Activated T-cell treated with anti-CD3 and anti-CD28 coated beads, Interleukin-2, amount 50 U/mL, for 1 hour (primary cell): ENCODE measurements at places on chromosomes 13 and 19.

GRCh38 chr13:80611310-80611709 is 270.4 kb upstream of the SPRY2 start:
- no peak for DNase-seq

DNA sequence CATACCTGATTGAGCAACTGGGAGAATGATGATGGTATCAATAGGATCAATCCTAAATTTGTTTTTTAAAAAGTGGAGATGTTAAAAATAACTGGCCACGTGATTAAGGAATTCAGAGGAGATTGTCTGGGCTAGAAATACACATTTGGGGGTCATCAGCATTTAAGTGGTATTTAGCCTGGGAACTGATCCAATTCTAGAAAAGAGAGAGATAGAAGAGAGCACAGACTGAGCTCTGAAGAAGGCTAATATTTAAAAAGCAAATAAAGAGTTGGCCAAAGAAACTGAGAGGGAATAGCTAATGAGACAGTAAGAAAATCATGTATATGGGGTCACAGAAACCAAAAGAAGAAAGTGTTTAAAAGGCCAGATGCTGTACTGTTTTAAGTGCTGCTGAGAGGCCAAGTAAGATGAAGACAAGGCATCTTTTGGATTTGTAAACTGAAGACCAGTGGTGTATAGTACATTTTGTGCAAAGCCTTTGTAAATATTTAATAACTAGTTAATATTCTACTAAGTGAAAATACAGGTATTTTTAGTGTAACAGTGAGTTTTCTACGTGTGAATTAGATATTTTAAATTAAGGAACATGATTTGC is 40.2 kb downstream of the UBL3 start:
- no peak for DNase-seq

- no peak for DNase-seq
Measured at GRCh38 chr19:10291554-10292205, 1.9 kb downstream of the ICAM5 start.

DNA sequence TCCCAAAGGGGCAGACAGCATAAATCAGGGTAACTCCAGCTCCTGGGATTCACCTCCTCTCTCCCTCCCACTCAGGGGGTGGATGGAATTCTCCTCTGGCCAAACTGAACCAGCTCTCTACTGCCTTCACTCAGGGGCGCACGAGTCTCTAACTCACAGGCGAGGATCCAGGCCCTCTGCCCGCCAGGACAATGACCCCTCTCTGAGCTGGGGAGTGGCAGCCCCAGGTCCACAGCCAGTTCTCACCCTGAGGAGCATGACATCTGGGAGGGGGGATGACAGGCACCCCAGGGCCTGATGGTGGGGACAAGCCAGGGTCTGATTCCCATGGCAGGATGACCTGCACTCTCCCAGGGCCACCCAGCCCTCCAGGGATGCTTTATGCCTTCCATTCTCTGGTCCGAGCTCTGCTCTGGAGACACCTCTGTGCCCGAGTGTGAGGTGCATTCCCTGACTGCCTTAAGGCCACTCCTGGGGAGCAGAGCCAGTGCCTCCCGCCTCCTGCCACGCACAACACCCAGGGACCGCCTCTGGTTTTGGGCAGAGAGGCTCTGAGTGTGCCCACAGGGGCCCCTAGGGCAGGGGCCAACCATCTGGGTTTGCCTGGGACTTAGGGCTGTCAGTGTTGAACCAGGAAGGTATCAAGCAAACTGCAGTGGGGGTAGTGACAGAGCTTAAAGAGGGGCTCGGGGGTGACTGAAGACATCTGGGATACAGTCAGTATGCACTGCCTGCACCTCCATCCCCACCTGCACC is 66.2 kb downstream of the GNG7 start:
- no peak for DNase-seq
